ENCODE measurements at places on chromosomes 5 and 9.
A peak's percentile ranks its signal among the peaks of the same experiment; 100 is the strongest.

GRCh38 chr5:73370640-73371583, 77.7 kb downstream of the FOXD1 start:
- no peak for DNase-seq

GRCh38 chr5:92641031-92641962, 939.7 kb downstream of the NR2F1-AS1 start:
- peak; percentile 4 for DNase-seq

- DNase-seq = no peak
These were observed 73.7 kb downstream of the VPS13A start for GRCh38 chr9:77251050-77251449.

- DNase-seq = no peak
These were observed 75.0 kb downstream of the OTULIN start for GRCh38 chr5:14739538-14739937.

DNA sequence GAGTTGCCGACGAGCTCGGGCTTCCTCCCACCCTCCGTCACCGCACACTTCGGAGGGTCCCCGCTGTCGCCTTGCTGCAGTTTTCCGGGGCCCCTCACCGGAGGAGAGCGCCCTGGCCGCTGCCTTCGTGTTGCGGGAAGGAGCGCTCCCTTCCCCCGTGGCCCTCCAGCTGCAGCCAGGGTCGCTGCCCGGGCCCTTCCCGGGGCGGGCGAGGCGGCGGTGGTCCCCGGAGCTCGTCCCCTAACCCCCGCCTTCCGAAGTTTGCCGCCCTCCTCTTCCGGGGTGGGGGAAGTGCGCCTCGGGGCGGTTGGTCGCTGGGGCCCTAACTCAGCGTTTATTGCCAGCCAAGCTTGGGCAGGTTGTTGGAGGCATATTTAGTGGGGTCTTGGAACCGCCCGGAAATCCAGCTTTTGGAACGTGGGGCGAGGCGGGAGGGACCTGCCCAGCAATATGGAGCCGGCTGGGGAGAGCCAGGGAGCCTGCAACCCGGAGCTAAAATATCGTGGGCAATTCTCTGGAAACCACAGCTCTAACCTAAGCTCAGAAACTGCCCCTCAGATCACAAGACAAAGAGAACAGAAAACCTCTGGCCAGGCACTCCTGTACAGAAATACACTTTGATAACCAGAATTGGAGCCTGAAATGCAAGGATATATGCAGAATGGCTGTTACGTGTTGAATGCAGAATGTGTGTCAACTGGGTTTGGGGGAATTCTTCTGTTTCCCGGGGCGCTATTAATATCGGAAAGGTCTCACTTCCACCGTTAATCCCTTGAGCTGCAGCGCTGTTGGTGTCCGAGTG, 890 bp downstream of the PIK3R1 start:
- peak; percentile 38 for DNase-seq

DNA sequence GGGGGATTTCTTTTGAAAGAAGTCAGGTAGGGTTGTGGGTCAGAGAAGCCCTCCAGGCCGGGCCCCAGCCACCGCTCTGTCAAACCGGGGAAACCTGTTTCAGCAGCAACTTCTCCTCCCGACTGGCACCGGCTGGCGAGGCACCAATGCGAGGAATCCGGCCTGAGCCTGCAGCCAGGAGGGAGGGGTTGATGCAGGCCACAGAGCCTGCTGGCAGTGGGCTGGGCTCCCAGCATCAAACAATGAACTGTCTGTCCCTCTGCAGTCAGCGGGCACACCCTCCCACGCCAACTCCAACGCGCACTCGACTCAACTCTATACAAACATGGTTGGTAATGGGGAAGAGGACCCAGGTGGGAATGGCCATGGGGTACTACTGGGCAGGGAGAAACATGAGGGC, 12.1 kb downstream of the PCDH1 start:
- no peak for DNase-seq

GRCh38 chr5:109191153-109191558, 218.6 kb downstream of the PJA2 start:
- DNase-seq = no peak

GRCh38 chr5:65768723-65769346, 46.8 kb downstream of the NLN start:
- DNase-seq = no peak

Measured in NCI-H524 treated with DMSO at 0.1 percent for 48 hours (cell line).